Stomach (tissue), 19 donors: ENCODE measurements at places on chromosomes 3 and 15. TPM values are rescaled to one million over a fixed set of nuclear protein-coding genes. Genes with fewer than 3 reads are reported as not detected.

Gene ITIH1
- total RNA-seq: not detected

Gene CLN6
- 151 TPM for total RNA-seq

Gene TM6SF1
- total RNA-seq: 2.4 TPM

- no peak for DNase-seq
Observed at GRCh38 chr3:101454629-101455028, 58.4 kb downstream of the SENP7 start.

DNA sequence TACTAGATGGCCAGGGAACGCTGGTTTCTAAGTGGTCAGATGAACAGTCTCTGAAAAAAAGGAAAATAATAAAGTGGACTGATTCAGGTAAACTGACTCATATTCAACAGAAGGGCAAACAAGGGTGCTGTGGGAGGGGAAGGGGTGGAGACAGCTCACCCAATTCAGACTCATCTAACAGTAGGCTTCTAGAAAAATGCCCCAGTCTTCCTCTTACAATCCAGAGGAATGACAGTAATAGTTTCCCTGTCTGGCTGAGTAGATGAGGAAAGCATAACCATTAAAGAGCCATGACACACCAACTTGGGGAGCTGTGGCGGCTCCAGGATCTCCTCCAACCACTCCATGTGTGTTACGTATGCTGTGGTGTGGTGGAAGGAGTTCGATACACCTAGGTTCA is 231.4 kb upstream of the UMPS start:
- no peak for DNase-seq
